ENCODE measurements at places on chromosomes 6 and 20. TPM values are rescaled to one million over a fixed set of nuclear protein-coding genes. Genes with fewer than 3 reads are reported as not detected.

The NANP gene
- 9.1 TPM for total RNA-seq

- peak; percentile 22 for DNase-seq
Measured at GRCh38 chr6:28769626-28770402, 154.0 kb downstream of the TRIM27 start.

- no peak for DNase-seq
Measured at GRCh38 chr20:58366866-58367265, 22.2 kb upstream of the VAPB start.

DNA sequence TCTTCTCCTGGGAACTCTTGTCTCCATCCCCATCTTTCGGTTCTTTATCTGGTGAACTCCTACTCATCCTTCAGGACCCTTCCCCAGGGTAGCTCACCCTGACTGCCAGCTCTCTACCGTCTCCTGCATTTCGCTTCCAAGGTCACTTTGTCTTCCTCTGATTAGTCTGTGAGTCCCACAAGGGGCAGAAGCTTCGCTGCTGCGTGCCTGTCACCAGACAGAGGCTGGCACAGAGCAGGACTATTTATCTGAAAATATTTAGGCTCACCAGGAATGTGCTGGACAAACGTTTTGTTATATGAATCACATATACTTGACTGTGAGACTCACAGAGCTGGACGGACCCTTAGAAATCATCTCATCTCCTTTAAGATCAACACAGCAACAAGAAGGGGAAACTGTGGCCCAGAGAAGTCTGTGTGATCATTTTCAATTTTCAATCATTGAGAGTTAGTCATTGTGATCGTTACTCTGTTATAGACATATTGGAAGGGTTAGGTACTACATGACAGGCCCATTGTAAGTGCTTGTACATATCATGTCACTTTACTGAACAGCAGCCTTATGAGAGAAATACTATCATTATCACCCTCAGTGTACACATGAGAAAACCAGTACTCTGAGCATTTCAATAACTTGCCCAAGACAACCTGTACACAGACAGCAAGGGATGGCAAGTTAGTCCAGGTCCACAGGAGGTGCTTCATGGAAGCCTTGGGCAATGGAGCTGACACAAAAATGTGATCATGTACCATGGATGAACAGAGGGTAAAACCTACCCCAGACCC lies 51.4 kb downstream of the JPH2 start:
- no peak for DNase-seq

DNA sequence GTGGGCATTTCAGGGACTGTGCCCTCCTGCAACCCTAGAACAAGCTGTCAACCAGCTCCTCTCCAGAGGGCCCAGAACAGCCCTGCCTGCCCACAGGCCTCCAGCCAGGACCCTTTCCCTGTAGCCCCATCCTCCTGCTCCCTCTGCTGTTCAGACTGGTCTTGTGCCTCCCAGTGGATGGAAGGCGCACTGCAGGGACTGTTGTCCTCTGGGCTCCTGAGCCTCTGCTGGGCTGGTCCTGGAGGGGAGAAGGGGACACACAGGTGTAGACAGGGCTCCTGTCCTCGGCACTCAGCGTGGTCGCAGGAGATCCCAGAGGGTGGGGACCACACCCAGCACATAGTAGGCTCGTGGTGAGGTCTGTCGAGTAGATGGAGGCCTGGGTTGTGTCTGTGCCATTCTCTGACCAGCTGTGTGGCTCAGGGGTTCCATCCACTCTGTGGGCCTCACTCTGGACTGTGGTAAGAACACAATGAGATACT lies 11.5 kb downstream of the ITPR3 start:
- DNase-seq: peak; percentile 66

Data from lung microvascular endothelial cell (primary cell).